ENCODE measurements at places on chromosomes 1 and 21.

DNA sequence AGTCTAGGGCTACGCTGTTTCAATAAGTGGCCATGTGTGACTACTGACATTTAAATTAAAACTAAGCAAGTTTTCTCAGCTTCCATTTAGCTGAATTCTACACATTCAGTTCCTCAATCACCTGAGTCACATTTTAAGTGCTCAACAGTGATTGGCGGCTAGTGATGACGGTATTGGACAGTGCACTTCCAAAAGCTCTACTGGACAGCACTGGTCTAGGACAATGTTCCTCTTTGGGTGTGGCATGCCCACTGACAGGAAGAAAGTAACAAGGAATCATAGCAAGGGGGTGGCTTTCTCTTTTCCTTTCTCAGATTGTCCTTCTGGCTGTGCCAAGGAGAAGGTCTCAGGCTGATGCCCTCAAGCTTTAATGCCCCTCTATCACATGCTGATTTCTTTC, 11.7 kb downstream of the IGSF21 start:
- DNase-seq: no peak

GRCh38 chr21:37940691-37941090, 24.4 kb upstream of the KCNJ6 start:
- no peak for DNase-seq

- no peak for DNase-seq
Observed at GRCh38 chr1:40344597-40344996, 27.5 kb upstream of the COL9A2 start.

DNA sequence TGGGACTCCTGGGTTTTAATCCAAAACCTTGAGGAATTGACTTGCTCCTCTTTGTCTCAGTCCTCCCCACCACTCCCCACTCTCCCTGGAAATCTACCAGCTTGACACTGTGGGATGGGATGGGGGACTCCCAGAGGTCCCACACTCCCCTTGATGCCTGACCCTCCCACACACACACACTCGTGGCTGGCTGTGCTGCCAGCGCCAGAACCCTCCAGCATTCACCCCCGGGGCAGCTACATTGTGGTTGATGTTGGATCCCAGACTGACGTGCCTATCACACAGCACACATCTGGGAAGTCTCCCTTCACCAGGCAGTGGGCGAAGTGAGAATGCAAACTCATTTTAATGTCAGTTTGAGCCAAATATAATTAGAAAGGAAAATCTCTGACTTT, 10.0 kb downstream of the KIRREL1 start:
- DNase-seq: no peak

- DNase-seq: no peak
Observed at GRCh38 chr1:81781749-81782148, 19.0 kb upstream of the ADGRL2 start.

DNA sequence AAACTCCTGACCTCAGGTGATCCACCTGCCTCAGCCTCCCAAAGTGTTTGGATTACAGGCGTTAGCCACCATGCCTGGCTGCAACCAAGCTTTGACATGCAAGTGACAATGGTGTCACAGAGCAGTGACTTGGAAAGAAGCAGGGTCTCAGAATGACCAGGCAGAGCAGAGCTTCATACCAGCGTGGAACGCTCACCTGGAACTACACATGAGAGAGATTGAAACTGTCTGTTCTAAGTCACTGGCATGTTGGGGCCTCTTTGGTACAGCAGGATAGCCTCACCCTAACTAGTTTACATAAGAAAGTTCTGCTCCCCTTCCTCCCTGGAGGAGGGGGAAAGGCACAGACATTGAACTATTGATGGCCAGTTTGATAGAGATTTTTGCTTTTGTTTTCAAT, 47.5 kb upstream of the ITPKB start:
- DNase-seq: no peak

- no peak for DNase-seq
Observed at GRCh38 chr1:216651826-216652418, 71.3 kb downstream of the ESRRG start.

- DNase-seq: no peak
Observed at GRCh38 chr1:79819140-79819539, 812.6 kb upstream of the ADGRL4 start.

- no peak for DNase-seq
Observed at GRCh38 chr1:39698568-39698967, 7.3 kb upstream of the HPCAL4 start.

DNA sequence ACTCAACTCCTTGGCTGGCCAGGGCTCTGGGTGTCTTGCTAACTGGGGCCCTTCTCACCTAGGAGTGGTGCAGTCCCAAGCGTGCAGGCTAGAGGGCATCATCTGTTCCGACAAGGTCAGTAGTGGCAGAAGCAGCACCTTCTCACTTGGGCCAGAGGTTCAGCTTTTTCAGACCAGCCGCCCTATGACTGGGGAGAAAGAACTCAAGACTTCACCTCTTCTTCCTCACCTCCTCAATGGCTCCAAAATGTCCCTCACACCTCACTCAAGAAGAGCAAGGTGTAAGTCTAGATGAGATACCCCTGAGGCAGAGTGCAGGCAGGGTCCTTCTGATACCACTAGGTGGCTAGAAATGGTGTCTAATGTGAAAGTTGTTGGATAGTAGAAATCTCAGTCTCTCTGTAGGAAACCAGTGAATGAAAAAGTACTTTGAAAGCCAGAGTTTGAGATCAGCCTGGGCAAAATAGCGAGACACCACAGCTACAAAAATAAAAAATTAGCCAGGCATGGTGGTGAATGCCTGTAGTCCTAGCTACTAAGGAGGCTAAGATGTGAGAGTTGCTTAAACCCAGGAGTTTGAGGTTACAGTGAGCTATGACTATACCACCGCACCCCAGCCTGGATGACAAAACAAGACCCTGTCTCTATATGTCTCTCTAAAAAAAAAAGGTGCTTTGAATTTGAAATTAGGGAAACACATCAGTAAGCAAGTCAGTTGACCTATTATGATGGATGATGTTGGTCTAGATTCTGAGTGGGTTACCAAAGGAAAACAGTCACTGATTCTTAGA, 8.6 kb upstream of the IL20 start:
- no peak for DNase-seq

GRCh38 chr1:68216089-68216772, 16.1 kb downstream of the WLS start:
- no peak for DNase-seq

DNA sequence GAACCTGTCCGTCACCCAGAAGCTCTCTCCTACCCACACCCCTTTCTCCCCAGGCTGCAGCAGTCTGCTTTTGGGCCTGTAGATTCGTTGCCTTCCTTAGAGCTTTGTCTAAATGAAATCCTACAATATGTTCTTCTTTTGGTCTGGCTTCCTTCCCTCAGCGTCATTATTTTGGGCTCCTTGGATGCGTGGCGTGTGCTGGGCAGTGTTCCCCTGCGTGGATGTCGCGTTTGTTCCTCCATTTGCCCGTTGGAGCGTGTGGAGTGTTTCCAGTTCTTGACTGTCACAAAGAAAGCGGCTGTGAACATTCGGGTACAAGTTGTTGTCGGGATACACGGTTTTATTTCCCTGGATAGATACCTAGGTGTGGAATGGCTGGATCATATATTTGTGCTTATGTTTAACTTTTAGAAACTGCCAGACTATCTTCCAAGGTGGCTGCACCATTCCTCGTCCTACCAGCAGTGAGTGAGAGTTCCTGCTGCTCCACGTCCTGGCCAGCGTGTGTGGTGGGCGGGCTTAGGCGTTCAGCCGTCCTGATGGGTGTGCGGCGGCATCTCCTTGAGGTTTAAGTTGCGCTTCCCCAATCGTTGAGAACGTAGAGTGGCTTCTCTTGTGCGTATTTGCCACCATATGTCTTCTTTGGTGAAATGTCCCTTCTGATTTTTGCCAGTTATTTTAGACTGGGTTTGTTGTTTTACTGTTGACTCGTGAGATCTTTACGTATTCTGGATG, 31.7 kb downstream of the SKI start:
- DNase-seq: no peak

GRCh38 chr21:14382486-14382834, 486 bp downstream of the HSPA13 start:
- no peak for DNase-seq

DNA sequence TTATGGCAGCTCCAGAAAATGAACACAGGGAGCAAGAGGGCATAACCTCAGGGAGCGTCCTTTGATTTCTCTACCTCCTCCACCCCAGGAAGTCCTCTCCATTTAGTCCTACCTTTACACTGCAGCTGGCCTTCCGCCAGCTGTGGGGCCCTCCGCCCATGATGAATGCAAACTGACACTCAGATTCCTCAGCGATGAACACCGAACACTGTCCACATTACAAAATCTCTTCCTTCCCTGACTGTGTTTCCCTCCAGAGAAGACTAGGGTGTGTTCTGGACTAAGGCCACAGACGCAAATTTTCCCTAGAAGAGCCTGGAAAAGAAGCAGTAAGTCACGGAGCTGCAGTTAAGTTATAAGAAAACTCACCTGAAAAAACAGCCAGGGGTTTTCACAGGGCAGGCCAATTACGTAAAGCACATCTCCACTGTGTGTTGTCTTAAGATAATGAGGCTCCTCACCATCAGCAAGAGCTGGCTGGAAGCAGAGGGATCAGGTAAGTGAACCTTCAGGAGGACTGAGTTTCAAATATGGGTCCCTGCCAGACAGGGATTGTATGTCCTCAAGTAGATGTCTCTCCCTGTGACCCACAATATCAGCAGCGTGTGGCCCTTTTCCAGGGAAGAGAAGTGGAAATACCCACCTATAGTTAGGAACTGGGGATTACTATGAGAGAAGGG, 46.3 kb upstream of the ATP1B1 start:
- DNase-seq: no peak

DNA sequence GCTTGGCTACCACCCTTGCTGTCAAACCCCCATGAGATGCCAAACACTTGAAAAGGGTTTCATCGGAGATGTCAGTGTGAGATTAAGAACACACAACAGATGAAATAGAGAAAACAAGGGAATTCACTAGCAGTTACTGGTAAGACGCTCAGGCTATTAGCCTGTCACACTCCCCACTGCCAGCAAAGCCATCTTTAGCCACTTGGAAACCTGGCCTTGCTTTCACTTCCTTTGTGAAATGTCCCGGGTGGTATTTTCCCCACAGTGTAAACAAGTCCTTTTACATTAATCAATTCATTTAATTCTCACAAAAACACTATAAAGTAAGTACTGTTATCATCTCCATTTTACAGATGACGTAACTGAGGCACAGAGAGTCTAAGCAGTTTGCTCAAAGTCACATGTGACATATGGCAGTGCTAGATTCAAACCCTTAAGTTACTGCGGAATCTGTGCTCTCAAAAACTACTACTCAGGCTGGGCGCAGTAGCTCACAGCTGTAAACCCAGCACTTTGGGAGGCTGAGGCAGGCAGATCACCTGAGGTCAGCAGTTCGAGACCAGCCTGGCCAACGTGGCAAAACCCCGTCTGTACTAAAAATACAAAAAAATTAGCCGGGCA, 32.7 kb upstream of the KHDRBS1 start:
- DNase-seq: no peak

- DNase-seq: no peak
Observed at GRCh38 chr1:3892748-3893147, 7.3 kb downstream of the C1orf174 start.

DNA sequence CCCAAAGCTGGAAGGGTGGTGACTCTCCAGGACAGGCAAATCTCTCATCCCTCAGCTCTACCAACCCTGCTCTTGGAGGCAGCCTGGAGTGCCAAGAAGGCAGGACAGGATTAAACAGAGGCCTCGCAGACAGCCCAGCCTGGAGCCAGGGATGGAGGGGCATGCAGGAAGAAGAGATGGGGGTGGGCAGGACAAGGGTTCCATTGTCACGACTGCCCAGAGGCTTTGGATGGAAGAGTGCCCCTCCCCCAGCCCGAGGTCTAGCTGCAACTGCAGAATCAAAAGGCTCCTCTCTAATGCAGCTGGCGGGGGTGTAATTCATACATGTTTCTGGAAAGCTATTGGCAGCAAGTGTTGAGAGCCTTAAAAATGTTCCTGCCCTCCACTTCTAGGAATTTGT, 8.8 kb downstream of the RAB7B start:
- no peak for DNase-seq

DNA sequence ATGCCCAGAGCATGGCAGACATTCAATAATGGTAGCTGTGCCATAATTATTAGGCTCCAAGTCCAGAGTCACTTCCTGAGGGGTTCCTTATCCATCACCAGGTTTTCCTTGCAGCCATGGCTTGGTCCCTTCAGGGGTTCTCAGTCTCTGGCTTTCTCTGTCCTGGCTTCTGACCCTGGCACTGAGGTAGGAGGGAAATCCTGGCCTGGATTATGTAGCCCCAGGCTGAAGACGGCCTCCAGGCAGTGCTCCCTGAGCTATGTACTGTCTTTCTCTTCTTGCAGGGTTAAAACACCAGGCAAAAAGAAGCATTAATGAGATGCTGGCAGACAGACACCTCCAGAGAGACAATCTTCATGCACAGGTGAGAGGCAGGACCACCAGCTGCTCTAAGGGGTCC, 9.5 kb upstream of the PADI3 start:
- DNase-seq: no peak

DNA sequence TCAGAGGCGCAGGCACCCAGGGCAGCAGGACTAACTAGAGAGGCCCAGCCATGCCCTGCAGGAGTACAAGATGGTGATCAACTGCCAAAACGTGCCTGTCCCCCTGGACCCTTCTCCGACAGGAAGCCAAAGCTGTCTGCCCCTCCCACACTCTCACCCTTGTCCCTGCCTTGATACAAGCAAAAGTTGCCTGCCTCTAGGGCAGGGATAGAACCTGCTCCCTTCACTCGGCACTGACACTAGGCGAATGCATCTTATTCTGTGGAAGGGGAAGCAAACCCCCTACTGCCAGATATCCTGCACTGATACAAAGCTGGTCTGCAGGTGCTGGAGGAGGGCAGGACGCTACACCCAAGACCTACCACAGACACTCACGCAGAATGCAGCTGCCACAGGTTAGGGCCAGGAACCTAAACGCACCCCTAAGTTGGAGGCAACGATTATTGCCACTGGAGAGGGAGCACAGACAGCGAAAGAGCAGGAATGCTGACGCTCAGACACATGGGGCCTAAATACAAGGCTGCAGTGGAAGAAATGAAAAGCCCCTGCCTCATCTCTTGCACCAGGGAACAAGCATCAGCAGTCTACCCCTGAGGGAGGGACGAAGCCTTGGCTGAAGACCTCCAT, 3.7 kb downstream of the TARBP1 start:
- DNase-seq: no peak

GRCh38 chr1:164583835-164584539, 25.0 kb downstream of the PBX1 start:
- DNase-seq: no peak

- DNase-seq: no peak
Observed at GRCh38 chr21:17758683-17759082, 60.5 kb downstream of the C21orf91 start.

DNA sequence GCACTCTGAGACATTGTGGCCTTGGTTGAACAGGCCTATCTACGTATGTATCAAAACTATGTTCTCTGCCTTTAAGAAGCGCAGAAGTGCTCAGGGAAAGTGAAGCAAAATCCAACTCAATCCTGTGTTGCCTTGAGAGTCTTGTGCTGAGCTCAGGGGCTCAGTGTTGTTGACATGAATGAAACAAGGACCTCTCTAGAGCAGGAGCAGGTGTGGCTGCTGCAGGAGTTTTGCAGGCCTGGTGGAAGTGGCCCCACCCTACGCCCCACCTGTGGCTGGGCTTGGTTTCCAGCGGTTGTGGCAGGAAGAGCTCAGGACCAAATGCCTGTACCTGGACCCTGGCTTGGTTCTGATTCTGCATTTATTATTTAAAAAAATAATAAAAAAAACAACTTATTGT, 20.9 kb downstream of the CA6 start:
- no peak for DNase-seq

Measured in activated naive CD4-positive, alpha-beta T cell (primary cell).